ENCODE measurements at places on chromosomes 13 and 19.
A peak's percentile ranks its signal among the peaks of the same experiment; 100 is the strongest.

- DNase-seq, result no peak
Measured at GRCh38 chr13:110113284-110113764, 193.6 kb downstream of the COL4A1 start.

GRCh38 chr13:40210865-40211585 lies 455.4 kb downstream of the FOXO1 start:
- DNase-seq, result no peak

GRCh38 chr13:24693862-24694471 lies 13.8 kb downstream of the ATP12A start:
- peak; percentile 49 for DNase-seq

GRCh38 chr19:2451138-2451537 lies 5.6 kb downstream of the LMNB2 start:
- DNase-seq, result no peak

DNA sequence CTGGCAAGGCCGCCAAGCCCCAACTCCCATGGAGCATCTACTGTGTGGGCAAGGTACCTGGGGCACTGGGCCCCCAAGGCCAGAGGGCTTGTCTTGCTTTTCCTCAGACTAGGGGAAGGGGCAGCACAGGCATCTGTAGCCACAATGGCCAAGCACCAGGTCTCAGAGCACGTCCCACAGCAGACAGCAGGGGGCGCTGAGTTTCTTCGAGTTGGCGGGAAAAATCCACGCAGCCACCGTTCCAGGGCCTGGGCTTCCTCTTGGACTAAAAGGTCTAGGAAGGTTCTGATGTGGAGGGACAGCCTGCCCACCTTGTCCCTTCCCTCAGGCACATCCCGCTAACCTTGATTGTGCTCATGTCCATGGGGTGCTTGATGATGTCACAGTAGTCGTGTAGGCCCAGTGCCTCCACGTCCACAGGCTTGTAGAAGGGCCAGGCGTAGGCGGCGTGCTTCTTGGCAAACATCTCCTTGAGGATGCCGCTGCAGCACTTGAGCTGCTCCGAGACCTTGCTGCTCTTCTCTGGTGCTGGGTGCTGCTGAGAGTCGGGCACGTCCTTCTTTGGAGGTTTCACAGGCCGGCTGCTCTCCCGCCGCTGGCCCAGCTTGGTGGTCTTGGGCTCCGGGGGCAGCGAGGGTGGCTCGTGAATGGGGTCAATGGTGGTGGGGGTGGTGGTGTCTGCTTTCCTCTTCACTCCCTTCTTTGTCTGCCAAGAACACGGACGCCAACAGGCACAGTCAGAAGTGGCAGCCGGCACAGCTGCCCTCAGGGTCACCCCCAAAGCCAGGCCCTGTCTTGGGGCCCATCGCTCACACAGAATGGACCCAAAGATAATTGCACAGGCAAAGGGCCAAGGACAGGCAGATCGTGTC lies 32.0 kb upstream of the EPHX3 start:
- DNase-seq, result peak; percentile 54

DNA sequence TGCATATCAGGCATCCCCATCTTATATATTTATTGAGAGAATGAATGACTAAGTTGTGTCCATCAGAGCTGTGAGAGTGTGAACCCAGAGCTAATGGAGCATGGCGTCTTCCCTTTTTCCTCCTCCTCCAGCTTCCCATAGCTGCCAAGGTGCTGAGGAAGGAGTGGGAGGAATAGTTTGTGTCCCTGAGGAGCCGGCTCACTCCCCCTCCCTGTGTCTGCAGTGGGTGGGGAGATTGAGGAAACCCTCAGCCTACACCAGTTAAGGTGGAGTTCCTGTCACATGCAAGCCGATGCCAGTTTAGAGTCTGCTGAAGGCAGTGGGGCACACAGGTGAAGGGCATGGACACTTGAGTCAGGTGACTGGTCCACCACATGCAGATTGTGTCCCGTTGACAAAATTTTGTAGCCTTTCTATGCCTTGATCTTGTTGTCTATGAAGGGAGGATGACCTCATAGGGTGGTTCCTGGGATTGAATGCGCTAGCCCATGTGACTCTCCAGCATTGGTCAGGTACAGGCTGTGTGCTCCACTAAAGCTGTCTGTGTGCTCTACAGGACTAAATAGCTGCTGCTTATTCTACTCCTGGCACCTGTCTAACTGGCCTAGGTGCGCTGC lies 47.6 kb upstream of the GPI start:
- peak; percentile 21 for DNase-seq

GRCh38 chr19:993361-993830 lies 6.8 kb upstream of the GRIN3B start:
- DNase-seq, result no peak

DNA sequence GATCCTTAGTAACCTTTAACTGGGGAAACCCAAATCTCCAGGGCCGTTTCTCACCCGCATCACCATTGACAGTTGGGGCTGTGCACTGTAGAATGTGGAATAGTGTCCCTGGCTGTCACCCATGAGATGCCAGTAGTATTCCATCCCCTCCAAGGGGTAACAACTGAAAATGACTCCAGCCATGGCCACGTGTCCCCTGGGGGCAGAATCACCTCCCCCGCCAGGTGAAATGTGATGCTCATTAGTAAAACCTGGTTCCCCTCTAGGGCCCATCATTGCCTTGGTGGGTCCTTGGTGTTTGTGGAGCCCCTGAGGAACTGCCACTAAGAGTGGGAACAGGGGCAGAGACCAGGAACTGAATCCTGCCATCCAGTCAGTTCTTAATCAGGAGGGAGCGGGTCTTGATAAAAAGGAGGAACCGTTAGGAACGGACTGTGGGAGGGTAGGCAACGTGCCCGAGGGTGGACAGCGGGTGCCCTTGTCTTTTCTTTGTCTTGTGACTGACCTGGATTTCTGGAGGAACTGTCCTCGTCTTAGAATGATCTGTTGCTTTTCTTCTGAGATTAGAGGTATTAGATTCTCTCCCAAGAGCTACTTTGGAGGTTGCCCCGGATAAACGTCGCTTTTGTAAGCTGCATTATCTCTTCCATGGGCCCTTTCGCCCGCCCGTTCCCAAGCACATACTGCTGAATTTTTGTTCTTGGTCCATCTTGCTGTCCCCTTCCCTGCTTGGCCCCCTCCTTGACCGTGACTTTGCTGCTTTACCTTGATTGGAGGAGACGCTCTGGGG lies 3.5 kb downstream of the MYO9B start:
- DNase-seq, result no peak

GRCh38 chr13:112069061-112069844 lies 2.3 kb downstream of the SOX1 start:
- DNase-seq, result no peak

DNA sequence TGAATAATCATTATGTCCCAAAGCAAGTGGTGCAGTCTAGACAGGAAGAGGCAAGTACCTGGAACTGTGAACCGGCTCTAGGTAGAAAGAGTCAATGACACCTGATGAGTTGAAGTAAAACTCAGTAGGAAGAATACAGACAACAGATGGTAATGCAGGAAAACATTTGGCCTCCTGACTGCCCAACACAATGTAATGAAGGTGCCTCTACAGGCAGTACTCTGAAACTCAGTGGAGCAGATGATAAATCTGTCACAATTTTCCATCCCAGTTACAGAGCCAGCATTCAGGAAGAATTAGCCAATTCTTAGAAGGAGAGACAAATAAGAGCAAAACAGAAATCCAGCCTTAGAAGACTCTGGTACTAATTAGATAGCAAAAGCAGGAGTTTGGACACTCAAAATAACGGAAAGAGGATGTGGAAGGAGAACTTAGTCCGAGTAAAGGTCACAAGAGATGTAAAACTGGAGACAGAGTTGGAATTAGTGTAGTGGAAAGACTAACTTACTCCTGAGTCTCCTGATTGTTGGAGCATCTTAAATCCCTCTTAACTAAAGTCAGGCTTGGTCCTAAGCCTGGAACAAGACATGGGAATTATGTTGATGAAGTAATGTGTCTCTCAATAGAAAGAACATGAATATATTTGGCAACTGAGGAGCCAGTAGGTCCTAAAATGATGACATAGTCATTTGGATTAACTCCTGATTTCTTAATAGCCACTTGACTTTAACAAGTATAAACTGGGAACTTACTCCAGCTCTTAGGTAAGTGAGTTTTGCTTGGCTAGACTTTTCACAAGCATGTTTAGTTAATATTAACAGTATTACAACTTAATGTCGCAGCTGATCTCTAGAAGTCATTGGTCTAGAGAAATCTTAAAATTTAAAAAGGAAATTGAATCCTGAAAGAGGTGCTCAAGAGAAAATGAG lies 457.3 kb upstream of the MIR17HG start:
- no peak for DNase-seq

DNA sequence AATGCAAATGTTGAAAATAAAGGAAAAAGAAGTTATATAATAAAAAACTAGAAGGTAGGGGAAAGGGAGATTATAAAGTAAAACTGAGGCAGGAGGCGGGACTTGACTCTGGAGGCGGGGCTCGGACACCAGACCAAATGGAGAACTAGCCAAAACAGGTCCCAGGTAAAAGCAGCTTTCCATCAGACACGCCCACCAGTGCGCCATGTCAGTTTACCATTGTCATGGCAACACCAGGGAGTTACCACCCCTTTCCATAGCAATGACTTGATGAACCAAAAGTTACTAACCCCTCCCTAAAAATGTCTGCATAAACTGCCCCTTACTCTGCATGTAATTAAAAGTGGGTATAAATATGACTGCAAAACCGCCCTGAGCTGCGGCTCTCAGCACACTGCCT lies 70.9 kb downstream of the PEPD start:
- no peak for DNase-seq

- DNase-seq, result no peak
Measured at GRCh38 chr13:57832187-57832586, 200.6 kb downstream of the PCDH17 start.

DNA sequence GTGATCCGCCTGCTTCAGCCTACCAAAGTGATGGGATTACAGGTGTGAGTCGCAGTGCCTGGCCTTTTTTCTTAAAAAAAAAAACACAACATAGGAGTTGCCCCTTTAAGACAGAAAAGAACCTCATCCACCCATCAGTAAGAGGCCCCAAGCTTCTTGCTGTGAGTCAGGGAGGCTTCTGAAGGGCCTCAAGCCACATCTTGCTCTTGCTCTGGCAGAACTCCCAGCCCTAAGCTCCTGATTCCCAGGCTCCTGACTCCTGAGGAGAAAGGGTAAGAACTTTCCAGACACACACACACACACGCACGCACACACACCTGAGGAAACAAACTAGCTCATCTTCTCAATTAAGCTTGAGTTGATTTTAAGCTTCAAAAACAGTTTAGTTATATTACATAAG lies 6.9 kb downstream of the ETFB start:
- no peak for DNase-seq

GRCh38 chr13:31896427-31896826 lies 135.1 kb upstream of the FRY start:
- DNase-seq, result no peak

DNA sequence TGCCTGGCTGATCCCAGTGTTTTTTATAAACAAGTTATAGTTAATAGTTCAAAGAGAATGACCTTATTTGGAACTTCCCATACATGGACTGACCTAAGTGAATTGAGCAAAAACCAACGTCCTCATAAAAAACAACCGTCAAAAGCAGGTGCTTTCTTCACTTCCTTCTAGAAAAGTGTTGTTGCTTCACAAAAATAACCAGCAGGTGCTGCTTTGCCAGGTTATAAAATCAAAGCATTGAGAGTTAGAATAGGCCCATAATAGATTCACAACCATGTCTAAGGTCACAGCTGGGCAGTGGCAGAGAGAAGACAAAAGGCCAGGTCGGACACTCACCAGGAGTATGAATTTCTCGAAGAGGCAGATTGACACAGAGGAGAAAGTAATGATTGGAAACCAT lies 9.5 kb downstream of the RUBCNL start:
- DNase-seq, result no peak

DNA sequence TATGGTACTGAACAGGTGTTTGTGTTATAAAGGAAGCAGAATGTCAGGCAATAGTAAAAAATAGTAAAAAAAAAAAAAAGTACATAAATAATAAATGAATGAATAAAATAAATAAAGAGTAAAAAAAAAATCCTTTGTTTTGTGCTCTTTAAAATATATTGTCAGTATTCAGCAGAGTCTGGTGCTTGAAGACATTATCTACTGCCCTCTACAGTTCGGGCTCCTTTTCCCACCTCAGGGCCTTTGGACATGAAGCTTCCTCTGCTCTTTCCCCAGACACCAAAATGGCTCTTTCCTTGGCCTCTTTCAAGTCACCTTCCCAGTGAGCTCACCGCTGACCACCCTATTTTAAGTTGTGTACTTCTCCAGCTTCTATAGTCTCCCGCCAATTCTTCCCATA lies 137.5 kb downstream of the TNFRSF19 start:
- DNase-seq, result no peak

Measured in CD4-positive, alpha-beta T cell treated with Interleukin-6 at 100 ng/mL for 8 hours (primary cell).